NCI-H1930 (cell line): ENCODE measurements at places on chromosomes 1 and 21.

DNA sequence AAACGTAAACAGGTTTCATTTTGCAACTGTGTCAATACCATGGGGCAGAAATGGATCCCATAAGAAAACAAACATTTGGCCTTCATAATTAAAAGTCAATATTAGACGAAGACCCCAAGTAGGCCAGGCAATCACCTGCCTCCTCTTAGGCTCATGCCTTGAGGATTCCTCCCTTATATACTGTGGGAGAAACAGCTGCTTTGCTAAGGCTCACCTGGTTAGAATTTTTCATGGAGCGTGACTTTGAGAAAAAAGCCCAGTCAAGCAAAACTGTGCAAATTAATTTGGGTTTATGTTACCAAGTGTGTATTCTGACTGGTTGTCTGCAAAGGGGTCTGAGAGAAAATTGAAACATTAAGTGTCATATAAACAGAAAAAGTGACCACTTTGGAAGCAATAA is 605.3 kb upstream of the USP24 start:
- peak; percentile 66 for DNase-seq

GRCh38 chr1:43147625-43148327 is 24.3 kb downstream of the EBNA1BP2 start:
- peak; percentile 89 for DNase-seq

- no peak for DNase-seq
These were observed 13.2 kb downstream of the PODN start for GRCh38 chr1:53075206-53075605.

GRCh38 chr1:86875722-86876121 is 38.2 kb downstream of the SELENOF start:
- no peak for DNase-seq

GRCh38 chr1:61816191-61816590 is 73.9 kb downstream of the PATJ start:
- DNase-seq = no peak

GRCh38 chr1:207401578-207401977 is 52.5 kb upstream of the CR2 start:
- DNase-seq = no peak

- peak; percentile 87 for DNase-seq
These were observed at the start of gene MIGA1 for GRCh38 chr1:77779529-77780281. TSS of gene MIGA1 (plus strand) at chr1:77779649. CDS start at chr1:77783253, 3,604 bp downstream.

DNA sequence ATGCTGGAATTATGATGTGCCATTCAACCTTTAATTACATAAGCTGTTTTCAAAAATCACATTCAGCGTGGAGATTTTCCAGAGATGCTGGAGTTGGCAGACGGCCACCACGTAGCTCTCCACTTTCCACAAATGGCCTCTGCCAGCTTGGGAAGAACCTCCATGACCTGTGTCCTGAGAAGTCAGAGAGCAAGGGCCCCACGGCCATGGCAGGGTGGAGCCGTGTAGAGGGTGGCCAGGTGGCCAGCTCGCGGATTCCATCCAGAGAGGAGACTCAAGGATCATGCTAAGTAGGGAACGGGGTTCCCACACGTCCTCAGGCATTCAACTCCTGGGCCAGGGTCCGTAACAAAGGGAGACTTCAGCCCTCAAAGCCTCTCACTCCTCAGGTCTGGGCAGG is 1.3 kb upstream of the GALE start:
- DNase-seq = no peak

- DNase-seq = no peak
These were observed 458 bp upstream of the KRTAP10-4 start for GRCh38 chr21:44572959-44573583.

- DNase-seq = no peak
These were observed 43.7 kb downstream of the SRSF11 start for GRCh38 chr1:70264839-70265238.

GRCh38 chr1:10865518-10866320 is 69.3 kb upstream of the CASZ1 start:
- no peak for DNase-seq

DNA sequence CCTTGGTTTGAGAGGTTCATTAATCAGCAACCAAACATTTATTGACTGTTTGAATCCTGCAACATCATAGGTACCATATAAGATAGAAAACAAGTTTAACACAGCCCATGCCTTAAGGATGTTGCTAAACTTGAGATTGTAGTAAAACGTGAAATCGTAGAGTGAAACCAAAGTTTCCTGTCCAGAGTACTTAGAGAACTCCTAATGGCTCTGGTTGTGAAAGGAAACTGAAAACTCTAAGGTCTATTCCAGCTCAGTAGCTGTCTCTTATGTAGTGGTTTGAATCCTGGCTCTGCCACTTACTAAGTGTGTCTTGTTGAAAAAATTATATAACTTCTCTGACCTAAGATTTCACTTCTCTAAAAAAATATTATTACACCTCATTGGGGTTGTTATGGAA is 310.9 kb downstream of the NTNG1 start:
- DNase-seq = no peak

- no peak for DNase-seq
These were observed 112.4 kb downstream of the TBX19 start for GRCh38 chr1:168392958-168393549.

GRCh38 chr1:54850737-54851136 is 36.3 kb downstream of the DHCR24 start:
- DNase-seq = no peak

- no peak for DNase-seq
These were observed 63.6 kb downstream of the GADD45A start for GRCh38 chr1:67748630-67749029.

DNA sequence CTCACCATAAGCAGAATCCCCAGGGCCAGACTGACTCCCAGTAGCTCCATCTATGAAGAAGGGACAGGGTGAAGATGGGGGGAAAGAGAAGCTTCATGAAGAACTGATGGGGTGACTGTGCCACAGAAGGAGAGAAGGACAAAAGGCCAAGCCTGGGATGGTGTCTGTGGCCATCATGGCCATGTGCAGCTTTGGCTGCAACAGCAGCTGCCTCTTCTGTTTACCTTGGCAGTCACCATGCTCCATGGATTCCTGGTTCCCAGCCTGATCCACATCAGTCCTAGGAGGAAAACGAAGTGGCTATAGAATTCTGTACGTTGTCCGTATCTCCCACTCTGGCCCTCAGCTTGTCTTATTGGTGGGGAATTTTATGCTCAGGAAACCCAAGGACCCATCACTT is 12.0 kb downstream of the SEMA6C start:
- no peak for DNase-seq

- no peak for DNase-seq
These were observed 1.5 kb downstream of the MORC3 start for GRCh38 chr21:36321325-36322082.
